ENCODE measurements at places on chromosomes 2 and 18.

GRCh38 chr2:207141386-207141785 is 24.4 kb downstream of the KLF7 start:
- no peak for DNase-seq

DNA sequence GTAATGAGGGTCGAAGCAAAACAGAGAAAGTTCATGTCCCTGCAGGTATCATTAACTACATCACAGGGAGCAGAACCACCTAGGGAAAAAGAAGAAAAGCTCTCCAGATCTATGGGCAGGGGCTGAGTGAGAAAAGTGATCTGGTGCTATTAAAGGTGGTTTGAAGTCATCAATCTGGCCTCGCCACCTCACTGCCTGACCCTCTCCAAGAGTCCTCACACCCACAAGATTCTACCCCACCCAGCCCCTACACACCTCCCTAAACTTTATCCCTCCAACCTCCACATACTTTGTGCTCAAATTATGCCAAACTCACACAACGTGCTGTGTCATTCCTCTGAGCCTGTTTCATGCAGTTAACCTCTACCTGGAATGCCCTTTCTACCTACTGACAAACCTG is 2.2 kb downstream of the GALNT14 start:
- DNase-seq = no peak

DNA sequence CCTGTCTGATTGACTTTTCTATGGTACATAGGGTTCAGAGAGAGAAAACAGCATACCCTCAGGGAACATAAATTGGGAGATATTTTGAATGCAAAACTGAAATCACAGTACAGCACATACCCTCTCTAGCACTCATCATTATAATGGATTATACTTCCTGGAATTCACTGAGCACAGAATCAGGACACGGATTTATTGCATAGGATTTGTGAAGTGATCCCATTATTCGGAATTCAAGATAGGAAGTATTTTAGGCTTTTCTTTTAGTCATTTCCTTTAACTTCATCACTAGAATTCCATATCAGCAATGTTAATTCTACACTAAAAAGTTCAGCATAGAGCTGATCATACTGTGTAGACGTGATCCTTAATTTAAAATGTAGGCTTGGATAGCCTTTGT is 407.0 kb downstream of the PID1 start:
- DNase-seq = no peak

GRCh38 chr2:72144632-72145288 is 2.9 kb downstream of the CYP26B1 start:
- peak; percentile 98 for DNase-seq

DNA sequence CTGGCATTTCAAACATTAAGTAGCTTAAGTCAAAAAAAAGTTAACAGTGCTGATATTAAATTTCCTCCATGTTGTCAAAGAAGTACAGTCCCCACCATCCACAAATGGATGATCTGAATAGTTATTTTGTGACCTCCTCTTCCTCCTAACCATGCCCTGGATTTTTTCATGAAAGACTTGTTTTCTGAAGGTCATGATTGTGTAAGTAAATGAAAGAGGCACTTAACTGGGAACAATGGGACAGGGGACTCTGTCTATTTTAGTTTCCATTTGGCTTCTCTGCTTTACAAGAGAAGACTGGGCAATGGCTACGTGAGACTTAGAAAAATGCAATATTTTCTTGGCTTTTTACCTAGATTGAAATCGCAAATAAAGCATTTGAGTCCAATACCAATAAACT is 32.2 kb downstream of the PECR start:
- DNase-seq = no peak
